ENCODE measurements at places on chromosomes 5 and 9.

DNA sequence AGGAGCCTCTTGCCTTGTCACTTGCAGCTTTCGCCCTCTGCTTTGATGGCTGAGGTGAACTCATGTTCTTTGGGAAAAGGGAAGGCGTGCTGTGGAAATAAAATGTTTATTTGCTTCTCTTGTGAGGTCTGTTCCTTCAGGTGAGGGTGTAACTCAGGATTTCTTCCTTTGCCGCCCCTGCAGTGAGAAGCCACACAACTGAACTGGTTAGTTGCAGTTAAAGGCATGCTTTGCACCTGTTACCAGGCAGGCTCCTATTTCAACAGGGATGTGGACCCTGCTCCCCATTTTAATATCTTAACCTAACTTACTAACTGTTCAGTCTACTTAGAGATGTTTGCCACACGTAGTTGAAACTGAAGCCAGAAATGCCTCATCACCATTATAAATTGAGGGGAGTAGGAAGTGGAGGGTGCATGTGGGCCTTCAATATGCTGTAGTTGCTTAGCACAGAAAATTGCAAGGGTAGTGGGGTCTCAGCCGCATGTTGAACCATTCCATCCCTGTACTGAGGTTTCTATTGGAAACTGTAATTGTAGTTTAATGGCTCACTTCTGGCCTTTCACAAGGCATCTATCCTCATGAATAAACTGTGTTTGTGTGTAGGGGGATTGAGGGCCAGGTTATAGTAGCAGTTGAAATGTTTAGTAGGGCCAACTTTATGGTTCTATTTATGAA is 7.9 kb downstream of the RACK1 start:
- DNase-seq = no peak

DNA sequence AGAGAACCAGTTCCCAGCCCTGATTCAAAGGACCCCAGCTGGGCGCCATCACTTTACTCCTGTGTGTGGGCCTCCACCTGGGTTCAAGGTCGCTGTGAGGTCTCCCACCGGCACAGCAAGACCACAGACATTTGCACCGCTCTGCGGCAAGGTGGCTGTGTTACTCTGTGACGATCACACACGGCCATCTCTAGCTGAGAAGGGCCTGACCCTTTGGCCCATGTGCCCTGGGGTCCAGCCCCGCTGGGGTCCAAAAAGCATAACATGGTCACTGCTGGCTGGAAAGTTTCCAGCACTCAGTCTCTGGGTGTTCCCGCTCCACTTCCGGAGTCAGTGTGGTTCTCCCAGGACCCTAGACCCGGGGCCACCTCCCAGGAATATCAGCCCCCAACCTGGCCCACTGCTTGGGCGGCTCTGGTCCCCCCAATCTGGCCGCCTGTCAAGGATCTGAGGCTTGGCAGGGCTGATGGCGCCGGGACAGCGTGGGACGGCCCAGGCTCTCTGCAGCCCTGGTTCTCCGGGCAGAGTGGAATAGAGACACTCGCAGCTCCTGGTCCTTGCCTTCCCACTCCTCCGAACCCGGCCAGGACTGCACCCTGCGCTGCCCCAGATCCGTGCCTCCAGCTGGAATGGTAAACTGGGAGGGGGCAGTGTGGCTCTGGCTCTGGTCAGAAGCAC is 3.9 kb upstream of the LMX1B start:
- peak; percentile 9 for DNase-seq

- DNase-seq = peak; percentile 66
Observed at GRCh38 chr5:33969572-33970452, 14.7 kb downstream of the SLC45A2 start.

- peak; percentile 45 for DNase-seq
Observed at GRCh38 chr5:135376961-135377624, 21.9 kb downstream of the MACROH2A1 start.

DNA sequence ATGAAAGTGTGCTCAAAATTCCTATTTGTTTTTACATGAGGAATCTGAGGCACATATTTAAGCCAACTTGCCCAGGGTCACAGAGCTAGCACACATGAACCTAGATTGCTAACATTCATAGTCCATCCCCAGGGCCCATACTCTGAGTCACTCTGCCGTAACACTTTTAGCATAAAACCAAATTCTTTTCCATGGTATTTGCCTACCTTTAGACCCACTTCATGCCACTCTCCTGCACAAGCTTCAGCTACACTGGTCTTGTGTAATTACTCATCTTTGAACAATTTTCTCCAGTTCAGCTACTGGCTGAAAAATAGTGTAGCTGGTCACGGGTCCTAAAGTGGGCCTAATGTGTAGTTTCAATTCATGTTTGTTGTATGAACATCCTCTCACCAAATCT is 200.7 kb downstream of the SLC12A2 start:
- no peak for DNase-seq

- no peak for DNase-seq
Observed at GRCh38 chr5:9251379-9251980, 294.4 kb downstream of the SEMA5A start.

- no peak for DNase-seq
Observed at GRCh38 chr5:91373006-91373405, 10.1 kb downstream of the ARRDC3 start.

DNA sequence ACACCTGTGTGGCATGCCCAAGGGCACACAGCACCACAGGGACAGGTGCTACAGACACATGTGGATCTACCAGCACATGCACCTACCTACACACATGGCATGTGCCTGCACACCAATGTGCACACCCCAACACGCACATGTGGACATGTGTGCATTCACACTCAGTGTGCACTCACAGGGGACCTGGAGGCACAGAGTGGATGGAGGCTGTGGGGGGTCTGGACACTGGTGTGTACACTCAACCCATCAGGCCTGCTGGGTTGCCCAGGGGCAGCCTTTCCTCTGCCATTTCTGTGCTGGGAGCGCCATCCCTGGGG is 1.7 kb downstream of the CRB2 start:
- DNase-seq = no peak

- DNase-seq = no peak
Observed at GRCh38 chr9:131099102-131099606, 2.8 kb downstream of the AIF1L start.

DNA sequence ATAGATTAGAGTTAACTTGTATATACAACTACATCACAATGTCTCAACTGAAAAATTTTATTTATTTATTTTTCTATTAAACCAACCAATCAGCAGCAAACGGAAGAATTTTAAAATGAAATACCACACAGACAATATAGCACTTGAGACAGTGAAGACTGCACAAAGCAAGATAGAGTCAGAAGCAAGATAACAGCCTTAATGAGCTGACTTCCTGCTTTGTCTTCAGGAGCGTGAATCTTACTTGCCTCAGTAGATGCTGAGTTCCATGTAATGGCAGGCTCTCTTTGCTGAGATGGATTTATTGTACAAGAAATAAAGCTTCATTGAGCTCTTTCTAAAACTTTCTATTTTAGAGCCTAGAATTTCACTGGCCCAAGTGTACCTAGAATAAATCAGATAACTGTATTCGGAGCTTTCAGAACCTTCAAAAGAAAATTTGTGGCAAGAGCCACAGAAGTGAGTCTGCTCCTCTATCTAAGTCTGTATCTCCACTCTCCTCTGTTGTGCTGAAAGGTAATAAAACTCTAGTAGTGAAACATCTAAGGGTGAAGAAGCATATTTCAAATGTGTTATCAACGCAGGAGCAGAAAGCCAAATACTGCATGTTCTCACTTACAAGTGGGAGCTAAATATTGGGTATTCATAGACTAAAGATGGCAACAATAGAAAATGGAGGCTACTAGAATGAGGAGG is 83.3 kb upstream of the ANKRD55 start:
- DNase-seq = no peak

GRCh38 chr5:91033370-91033769 is 349.7 kb downstream of the ARRDC3 start:
- DNase-seq = no peak

Measured in GM20000 (cell line).